ENCODE measurements at places on chromosomes 1 and 21.

DNA sequence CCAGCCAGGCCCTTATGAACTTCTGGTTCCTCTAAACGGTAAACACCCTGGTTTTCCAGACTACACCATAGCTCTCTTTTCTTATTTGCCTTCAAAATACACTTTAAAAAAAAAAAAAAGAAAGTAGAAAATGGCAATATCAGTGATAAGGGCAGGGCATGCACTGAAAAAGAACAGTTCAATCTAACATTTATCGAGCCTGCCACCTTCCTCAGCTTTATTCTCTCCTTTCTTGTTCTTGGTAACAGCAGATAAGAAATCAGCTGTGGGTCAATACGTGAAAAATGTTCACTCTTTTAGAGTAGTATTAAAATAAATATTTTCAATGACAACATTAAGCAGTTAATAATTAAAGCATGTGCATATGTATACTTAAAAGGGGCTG lies 83.1 kb upstream of the ZNF648 start:
- DNase-seq = no peak

DNA sequence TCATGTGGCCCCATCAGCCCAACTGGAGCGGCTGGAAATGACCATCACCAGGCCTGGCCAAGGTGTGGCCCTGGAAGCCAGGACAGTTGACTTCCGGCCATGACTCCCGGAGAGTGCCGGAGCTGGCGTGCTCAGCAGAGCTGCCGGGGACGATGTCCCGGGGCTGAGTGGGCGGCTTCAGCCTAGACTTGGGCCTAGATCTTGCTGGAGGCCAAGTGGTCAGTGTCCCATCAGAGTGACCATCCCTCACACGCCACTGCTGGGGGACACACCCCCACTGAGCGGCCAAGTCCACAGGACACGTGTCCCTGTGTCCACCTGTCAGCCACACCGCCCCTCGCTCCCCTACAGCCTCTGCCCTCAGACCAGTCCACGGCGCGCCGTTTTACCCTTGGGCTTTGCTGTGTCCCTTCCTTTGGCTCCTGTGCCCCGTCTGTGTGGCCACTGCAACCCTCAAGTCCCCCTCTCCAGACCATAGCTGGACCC lies 4.0 kb downstream of the FAAP20 start:
- DNase-seq = no peak

GRCh38 chr1:43864111-43865045 lies 69.2 kb upstream of the ARTN start:
- DNase-seq = no peak

- DNase-seq = no peak
Observed at GRCh38 chr1:235984041-235984825, 80.7 kb downstream of the NID1 start.

GRCh38 chr1:37474697-37475379 lies 458 bp downstream of the ZC3H12A start:
- DNase-seq = peak; percentile 51

DNA sequence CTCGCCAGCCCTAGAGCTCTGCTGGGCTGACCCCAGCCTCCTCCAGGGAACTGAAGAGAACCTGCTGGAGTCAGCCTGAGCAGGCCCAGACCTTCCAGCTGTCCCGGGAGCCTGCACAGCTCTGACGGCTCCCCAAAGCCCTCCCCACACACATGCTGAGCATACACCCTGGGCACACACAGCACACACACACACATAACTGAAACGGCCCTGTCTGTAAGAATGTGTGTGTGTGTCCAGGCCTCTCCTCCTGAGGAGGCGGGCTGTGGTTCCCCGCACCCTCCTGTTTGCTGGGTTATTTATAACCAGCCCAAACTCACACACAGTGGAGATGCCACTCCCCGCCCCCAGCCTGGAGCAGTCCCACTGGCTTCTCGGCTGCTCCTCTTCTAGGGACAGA lies 20.2 kb downstream of the SDC3 start:
- no peak for DNase-seq

- peak; percentile 92 for DNase-seq
Observed at GRCh38 chr1:28886731-28887418, 27.5 kb upstream of the EPB41 start.

- no peak for DNase-seq
Observed at GRCh38 chr21:26888256-26888655, 43.0 kb upstream of the ADAMTS1 start.

DNA sequence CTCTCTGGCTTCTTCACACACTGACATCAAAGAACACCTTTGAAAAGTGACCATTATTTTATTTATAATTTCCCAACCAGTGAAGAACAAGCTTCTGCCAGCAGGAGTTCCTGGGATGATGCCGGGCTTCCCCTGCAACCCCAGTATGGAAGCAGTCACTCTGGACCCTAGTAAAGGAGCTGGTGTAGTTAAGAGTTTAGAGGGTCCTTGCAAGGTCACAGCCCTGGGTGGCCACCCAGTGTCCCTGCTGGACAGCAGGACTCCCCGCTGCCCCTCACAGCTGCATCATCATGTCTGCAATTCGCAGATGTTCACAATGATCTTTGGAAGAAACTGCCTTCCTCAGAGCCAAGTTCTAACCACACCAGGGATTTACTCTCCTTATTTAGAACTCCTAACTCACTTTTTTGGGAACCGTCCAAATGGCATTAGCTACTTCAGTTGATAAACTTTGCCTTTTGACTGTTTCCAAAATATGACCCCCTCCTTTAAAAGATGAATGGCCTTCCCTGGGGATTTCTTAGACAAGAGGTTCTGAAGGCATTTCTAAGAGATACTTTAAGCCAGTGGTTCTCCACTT lies 90.6 kb downstream of the HIVEP3 start:
- DNase-seq = no peak

DNA sequence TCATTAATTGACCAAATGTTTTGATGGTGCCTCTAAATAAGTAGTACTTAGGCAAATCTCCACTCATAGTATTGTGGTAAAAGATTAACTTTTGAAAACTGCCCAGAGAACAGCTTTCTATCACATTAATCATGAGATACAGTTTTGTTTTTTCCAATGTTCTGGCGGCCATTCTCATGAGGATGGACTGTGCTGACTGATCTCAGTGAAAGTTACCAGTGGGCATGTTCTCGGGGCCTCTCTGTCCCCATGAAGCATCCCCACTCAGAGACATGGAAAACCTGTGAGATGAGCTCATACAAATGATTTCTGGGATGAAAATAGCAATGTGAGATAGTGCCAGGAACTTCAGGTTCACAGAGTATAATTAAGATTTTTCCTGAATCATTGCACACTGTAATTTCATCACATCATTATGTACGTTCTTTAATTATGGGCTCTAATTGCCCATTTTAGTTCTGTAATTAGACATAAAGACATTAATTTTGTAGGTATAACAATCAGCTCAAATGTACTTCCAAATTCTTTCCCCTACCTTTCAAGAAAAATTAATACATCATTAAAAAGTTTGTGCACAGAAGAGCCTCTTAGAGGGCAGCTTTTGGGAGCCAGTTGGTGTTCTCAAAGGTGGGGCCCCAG lies 40.5 kb downstream of the DDR2 start:
- DNase-seq = no peak

- no peak for DNase-seq
Observed at GRCh38 chr1:36502616-36503015, 19.9 kb upstream of the CSF3R start.
